ENCODE measurements at places on chromosomes 12 and 14.

GRCh38 chr12:103455020-103455763, 40.6 kb downstream of the C12orf42 start:
- DNase-seq: no peak

- no peak for DNase-seq
Measured at GRCh38 chr12:110762891-110763290, 20.2 kb upstream of the PPP1CC start.

DNA sequence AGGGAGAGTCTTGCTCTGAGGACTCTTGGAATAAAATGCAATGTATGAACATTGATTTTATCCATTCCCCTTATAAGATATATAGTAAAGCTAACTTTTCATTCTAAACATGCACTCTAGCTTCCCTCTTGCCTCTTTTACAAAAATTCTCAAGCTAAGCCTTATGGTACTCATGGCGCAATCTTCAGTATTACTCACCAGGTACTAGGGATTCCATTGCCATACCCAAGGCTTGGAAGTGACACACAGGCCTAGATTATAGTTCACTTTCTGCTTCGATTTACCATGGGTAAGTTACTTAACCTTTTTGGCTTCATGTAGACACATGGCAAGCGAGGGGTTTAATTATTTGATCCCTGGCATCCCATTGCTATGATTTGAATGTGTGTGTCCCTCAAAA, 331.5 kb downstream of the LRIG3 start:
- DNase-seq: no peak

- no peak for DNase-seq
Measured at GRCh38 chr14:69593018-69593677, 18.2 kb upstream of the SUSD6 start.

GRCh38 chr12:4994622-4995021, 49.1 kb upstream of the KCNA5 start:
- DNase-seq: no peak

DNA sequence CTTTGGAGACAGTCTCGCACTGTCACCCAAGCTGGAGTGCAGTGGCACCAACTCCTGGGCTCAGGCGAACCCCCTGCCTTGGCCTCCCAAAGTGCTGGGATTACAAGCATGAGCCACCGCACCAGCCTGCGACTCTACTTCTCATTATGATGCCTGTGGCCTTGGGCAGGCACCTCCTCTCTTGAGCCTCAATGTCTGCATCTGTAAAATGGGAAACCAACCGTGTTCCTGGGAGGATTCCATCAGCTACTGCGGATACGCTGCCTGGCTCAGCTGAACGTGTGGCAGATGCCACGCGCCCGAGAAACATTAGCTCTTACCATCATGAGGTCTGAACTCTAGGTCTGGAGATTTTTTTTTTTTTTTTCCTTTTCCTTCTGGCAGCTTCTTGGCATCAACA, 5.8 kb downstream of the TESC start:
- DNase-seq: no peak

DNA sequence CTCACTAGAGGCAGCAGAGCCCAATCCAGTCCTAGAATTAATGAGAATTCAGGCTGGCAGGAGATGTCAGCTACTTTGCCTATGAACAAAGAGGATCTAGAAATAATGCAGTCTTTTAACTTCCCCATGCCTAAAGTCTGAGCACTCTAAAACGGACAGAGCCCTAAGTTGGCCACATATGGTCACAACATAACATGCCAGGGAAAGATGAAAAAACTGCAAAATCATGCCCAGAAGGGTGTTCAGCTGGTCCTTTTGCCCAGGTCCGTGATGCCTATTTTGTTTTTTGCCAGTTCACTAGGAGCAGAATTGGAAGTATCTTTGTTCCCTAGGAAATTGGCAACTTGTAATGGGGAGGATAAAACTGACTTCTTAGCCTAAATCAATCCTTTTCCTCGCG, 20.3 kb upstream of the LMNTD1 start:
- DNase-seq: no peak

DNA sequence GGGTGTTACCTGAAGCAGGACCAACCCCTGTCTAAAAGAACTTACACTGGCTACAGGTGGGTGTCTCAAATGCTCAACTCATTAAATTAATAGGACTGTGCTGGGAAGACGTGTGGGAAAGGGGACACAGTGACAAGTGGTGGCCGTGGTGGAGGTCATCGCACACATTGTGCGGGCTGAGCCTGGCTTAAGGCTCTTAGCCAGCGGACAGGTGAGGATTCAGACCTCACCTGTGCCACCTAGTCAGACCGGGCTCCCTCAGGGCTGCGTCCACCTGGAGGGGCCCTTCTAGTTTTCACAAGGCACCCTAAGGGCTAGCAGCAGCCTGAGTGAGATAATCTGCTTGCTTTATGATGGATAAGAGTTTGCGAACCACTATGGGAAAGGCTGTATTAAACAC, 125.2 kb upstream of the FKBP4 start:
- no peak for DNase-seq

DNA sequence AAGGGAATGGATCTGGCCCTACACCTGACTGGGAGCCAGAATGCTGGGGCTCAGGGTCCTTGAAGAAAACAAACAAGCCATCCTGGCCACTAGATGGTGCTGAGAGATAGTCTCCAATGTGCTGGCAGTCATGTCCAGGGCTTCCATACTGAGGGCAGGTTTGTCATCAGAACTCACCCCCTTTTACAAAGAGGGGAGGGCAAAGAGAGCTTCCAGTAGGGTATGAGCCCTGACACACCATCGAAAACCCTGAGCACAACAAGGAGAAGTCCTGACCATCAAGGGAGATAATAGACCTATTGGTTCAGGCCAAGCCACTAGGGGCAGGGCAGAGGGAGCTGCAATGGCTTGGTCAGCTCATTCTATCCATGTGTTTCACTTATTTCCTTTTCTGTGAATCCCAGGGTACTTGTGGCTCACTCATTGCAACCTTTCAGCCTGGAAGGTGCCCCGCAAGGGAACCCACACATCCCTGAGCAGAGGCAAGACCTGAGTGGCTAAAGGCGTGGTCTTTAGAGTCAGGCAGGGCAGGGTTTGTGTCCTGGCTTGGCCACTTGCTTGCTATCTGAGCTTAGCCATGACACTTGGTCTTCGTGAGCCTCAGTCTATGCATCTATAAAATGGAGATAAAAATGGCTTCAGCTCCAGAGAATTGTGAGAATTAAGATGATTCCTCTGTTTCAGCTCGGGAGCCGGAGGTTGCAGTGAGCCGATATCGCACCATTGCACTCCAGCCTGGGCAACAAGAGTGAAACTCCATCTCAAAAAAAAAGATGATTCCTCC, 6.2 kb upstream of the PLEKHH1 start:
- DNase-seq: peak; percentile 36

DNA sequence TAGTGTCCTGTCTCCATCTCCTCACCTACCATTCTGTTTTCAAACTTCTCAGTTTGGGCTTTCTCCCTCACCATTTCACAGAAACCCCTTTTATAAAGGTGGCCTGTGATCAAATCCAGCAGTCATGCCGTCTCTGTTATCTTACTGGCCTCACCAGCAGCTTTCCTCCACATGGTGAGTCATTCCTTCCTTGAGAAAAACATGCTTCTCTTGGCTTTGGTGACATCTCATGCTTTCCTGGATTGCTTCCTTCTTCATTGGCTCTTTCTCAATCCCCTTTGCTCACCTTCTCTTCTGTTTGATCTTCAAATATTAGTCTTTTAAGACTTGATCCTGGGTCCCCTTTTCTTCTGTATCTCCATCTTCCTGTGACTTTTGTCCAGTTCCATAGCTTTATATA, 164.9 kb downstream of the ANO4 start:
- DNase-seq: no peak

DNA sequence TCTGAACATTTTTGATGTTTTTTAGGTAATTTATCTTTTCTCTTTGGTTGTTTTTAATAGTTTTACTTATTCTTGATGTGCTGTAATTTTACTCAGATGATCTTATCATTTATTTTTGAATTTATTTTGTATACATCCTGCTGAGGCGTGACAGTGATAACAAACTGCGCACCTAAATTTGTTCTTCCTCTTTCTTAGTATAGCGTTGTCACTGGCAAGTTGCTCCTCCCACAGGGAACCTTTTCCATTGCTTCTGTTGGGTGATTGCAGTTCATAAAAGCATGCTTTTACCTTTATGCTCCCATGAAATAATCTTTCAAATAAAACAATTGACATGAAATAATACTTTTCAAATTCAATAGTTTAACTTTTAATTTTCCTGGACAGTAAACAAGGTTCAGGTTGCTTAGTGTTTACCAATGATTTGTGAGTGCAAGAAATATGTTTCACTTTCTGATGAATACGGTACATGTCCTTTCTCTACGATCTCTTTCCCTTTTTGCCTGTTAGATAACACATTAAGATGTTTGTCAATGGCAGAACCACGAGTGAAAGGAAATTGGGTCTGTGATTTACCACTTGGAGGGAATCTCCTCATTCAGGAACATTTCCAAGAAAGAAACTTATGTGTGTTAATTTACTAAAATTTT, 223.3 kb downstream of the CCDC91 start:
- no peak for DNase-seq

GRCh38 chr14:36971263-36971855, 201.0 kb downstream of the SLC25A21 start:
- DNase-seq: no peak

GRCh38 chr14:76926521-76927251, 100.5 kb downstream of the LRRC74A start:
- DNase-seq: peak; percentile 57

- no peak for DNase-seq
Measured at GRCh38 chr14:34951286-34951685, 31.5 kb upstream of the SRP54 start.
